ENCODE measurements at places on chromosomes 5 and 9.

GRCh38 chr9:72476617-72477437 is 44.6 kb upstream of the TMC1 start:
- H3K36me3 ChIP-seq, result no peaks in the 10 kb centered on the region
- no peaks in the 10 kb centered on the region for H3K27me3 ChIP-seq
- no peak for DNase-seq
- H3K4me1 ChIP-seq, result no peaks in the 10 kb centered on the region
- no peak overlapping the region for H3K27ac ChIP-seq
- no peak overlapping the region for H3K4me3 ChIP-seq

GRCh38 chr9:16869131-16869881 is 1.2 kb downstream of the BNC2 start:
- H3K4me1 ChIP-seq, result peaks cover 7% of the 10 kb centered on the region
- no peak for DNase-seq
- no peak overlapping the region for H3K4me3 ChIP-seq
- H3K36me3 ChIP-seq, result no peaks in the 10 kb centered on the region
- H3K27me3 ChIP-seq, result peaks cover 16% of the 10 kb centered on the region

DNA sequence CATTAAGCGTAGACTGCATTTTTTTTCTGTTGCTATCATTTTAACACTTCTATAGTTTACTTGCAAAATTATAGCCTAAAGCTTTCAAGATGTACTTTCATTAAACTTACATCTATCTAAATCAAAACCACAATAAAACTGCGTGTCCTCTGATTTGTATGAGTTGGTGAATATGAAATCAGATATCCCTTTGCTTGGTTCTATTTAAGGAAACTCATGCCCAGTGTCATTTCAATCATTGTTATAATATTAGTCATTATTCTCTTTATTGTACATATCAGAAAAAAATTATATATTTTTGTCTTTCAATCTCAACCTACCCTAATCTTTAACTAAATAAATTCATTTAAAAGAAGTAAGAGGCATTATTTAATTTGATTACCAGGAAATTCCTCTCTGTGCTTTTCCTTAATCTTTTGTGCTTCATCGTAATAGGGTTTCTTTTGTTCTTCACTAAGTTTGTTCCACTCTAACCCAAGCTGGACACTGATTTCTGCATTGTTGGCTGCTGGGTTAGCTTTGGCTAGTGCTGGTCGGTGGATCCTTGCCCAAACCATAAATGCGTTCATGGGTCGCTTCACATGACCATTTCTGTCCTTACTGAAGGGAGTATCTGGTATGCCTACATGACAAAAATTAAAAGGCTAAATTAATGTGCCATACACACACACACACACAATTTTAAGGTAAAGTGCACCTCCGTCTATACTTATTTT is 3.8 kb downstream of the SOX30 start:
- H3K27ac ChIP-seq, result no peak overlapping the region
- no peaks in the 10 kb centered on the region for H3K36me3 ChIP-seq
- DNase-seq, result no peak
- H3K27me3 ChIP-seq, result no peaks in the 10 kb centered on the region
- no peak overlapping the region for H3K4me3 ChIP-seq

GRCh38 chr5:83817591-83817990 is 96.9 kb upstream of the HAPLN1 start:
- H3K36me3 ChIP-seq, result no peaks in the 10 kb centered on the region
- no peak for DNase-seq
- no peak overlapping the region for H3K4me3 ChIP-seq
- H3K27me3 ChIP-seq, result no peaks in the 10 kb centered on the region
- no peak overlapping the region for H3K27ac ChIP-seq

- DNase-seq, result no peak
- no peak overlapping the region for H3K4me3 ChIP-seq
- no peaks in the 10 kb centered on the region for H3K36me3 ChIP-seq
- H3K4me1 ChIP-seq, result no peaks in the 10 kb centered on the region
- no peak overlapping the region for H3K27ac ChIP-seq
Measured at GRCh38 chr9:136275655-136276429, 28.1 kb downstream of the CCDC187 start.

- H3K27me3 ChIP-seq, result no peaks in the 10 kb centered on the region
- H3K4me3 ChIP-seq, result no peak overlapping the region
- no peak for DNase-seq
- H3K36me3 ChIP-seq, result no peaks in the 10 kb centered on the region
Measured at GRCh38 chr5:56561-57290, 35.2 kb upstream of the PLEKHG4B start.

DNA sequence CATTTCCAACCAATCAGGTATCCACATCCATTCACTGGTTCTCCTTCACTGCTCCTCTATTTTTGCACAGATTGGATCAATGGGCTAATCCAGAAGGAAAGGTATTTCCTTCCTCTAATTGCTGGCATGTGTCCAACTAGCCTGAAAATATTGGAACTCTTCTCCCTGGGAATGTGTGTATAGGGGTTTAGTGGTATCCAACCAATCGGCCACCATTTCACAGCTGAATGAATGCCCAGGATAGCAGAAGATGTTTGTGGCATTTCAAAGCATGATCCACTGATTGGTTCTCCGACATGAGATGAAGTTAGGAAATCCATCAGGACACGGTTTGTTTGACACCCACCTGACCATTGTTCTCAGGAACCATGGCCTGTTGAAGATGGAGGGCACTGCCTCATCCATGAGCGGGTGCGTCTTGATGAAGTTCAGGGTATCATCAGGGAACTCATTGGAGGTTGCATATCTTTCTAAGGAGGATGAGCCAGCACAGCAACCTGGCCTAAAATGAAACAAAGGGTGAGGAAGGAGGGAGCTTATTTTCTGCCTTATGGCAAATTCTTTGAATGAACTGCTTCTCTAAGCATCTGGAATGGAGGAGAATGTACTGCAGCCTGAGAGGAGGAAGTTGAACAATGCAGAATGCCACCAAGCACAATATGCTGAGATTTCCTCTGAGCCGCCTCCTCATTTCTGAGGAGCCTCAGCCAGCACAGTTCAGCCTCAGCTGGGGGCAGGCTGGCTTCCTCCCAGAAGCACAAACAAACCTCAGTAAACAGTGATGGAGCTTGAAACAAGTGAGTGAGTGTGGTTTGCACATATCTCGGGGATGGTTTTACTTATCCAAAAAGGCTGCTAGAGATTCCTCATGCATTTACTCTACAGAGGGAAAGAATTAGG is 94.6 kb downstream of the SEMA6A start:
- H3K27ac ChIP-seq, result no peak overlapping the region
- DNase-seq, result no peak
- no peaks in the 10 kb centered on the region for H3K4me1 ChIP-seq
- H3K4me3 ChIP-seq, result no peak overlapping the region
- H3K27me3 ChIP-seq, result no peaks in the 10 kb centered on the region

DNA sequence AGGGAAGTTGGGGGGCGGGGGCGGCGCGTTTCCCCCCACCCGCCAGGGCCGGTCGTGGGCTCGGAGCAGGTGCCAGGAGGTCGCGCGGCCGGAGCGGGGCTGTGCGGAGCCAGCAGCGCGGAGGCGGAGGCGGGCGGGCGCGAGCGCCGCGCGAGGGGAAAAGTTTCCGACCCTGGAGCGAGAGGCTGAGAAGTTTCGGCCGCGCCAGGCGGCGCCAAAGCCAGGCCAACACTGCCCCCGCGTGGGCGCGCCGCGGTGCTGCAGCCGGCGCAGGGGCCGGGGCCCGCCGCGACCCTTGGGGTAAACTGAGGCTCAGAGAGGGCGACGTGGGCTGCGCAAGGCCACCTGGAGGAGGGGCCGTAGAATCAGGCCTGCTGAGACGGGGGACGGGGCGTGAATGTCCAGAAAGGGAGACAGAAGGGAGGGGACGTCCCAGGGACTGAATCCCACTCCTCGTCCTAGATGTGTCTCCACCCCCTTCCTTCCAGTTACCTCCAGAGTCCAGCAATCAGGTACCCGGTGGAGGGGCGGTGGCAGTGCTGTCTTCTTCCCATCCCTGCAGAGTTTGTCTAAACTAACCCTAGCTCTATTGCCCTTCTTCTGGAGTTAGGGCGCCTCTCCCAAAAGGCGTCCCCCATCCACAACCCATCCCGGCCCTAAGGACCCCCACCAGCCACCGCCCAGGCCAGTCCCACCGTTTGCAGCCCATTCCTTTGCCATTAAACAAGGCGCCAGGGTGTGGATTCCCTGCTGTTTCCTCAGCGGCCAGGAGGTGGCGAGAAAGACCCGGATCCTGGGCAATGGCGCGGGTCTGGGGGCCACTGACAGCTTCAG is 10.2 kb downstream of the C9orf50 start:
- H3K36me3 ChIP-seq, result no peaks in the 10 kb centered on the region
- H3K4me3 ChIP-seq, result peak overlapping the region; percentile 86
- peaks cover 19% of the 10 kb centered on the region for H3K4me1 ChIP-seq
- peak; percentile 81 for DNase-seq
- H3K27me3 ChIP-seq, result no peaks in the 10 kb centered on the region

DNA sequence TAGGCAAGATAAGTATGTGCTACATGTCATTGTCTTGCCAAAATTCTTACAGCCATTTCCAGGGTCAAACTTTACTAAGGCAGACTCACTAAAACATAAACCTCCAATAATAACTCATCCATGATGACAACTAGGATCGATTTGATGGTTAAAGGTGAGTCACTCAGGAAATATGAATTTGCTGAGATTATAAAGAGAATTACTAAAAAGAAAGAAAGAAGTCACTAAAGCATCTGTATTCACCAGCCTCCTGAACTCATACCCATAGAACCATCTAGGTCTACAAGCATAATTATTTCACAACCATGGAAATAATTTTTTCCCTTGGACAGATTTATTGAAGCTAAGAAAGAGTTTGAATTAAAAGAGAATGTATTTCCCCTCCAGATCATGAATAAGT is 258.6 kb downstream of the TLE1 start:
- no peak for DNase-seq
- no peaks in the 10 kb centered on the region for H3K4me1 ChIP-seq
- H3K27me3 ChIP-seq, result no peaks in the 10 kb centered on the region
- H3K4me3 ChIP-seq, result no peak overlapping the region

DNA sequence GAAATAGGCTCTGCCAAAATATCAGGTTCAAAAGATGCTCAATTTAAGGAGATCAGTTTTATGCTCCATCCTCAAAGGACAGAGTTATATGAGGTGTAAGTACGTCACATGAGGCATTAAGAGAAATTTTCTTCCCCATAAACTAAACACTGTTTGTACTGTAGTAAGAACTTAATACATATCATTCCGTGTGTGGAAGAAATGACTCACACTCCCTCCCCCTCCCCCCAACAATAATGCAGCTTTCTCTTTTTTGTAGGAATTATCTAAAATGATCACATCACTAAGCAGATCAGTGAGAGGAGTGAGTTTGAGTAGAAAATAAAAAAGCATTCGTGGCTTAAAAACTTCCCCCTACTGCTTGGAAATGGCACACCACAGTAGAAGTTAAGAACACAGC is 2.2 kb downstream of the CDH12 start:
- H3K36me3 ChIP-seq, result no peaks in the 10 kb centered on the region
- DNase-seq, result no peak
- H3K4me1 ChIP-seq, result peaks cover 10% of the 10 kb centered on the region
- H3K4me3 ChIP-seq, result no peak overlapping the region
- no peaks in the 10 kb centered on the region for H3K27me3 ChIP-seq
- no peak overlapping the region for H3K27ac ChIP-seq

GRCh38 chr5:32421075-32421474 is 23.5 kb downstream of the ZFR start:
- H3K4me1 ChIP-seq, result peaks cover 3% of the 10 kb centered on the region
- no peak overlapping the region for H3K4me3 ChIP-seq
- H3K36me3 ChIP-seq, result peaks cover 2% of the 10 kb centered on the region
- no peak overlapping the region for H3K27ac ChIP-seq
- DNase-seq, result no peak

DNA sequence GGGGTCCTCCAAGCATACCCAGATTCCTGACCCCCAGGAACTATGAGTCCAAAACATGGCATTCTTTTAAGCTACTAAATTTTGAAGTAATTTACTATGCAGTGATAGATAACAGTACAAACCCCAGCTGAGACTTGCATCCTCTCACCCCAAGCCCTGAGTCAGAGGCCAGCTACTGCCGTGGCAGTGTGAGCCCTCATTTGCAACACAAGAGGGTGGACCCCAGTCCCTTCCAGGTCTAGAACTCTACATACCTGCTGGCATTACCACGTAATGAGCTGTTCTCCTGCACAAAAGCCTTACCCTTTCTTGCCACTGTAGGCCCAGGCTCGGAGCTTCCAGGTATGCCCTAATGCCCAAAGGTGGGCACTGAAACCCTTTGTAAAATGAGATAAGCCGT is 108.6 kb upstream of the ERCC6L2 start:
- H3K36me3 ChIP-seq, result no peaks in the 10 kb centered on the region
- no peaks in the 10 kb centered on the region for H3K4me1 ChIP-seq
- DNase-seq, result no peak
- no peak overlapping the region for H3K27ac ChIP-seq

DNA sequence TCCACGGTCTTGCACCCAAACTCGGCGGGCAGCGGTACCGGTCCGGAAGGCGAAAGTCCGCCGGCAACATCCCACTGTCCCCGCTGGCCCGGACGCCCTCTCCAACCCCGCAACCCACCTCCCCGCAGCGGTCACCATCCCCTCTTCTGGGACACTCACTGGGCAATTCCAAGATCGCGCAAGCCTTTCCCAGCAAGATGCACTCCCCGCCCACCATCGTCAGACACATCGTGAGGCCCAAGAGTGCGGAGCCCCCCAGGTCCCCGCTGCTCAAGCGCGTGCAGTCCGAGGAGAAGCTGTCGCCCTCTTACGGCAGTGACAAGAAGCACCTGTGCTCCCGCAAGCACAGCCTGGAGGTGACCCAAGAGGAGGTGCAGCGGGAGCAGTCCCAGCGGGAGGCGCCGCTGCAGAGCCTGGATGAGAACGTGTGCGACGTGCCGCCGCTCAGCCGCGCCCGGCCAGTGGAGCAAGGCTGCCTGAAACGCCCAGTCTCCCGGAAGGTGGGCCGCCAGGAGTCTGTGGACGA is 33.3 kb downstream of the CD180 start:
- H3K4me1 ChIP-seq, result peaks cover 26% of the 10 kb centered on the region
- no peak overlapping the region for H3K27ac ChIP-seq
- no peaks in the 10 kb centered on the region for H3K27me3 ChIP-seq
- H3K36me3 ChIP-seq, result peaks cover 21% of the 10 kb centered on the region

DNA sequence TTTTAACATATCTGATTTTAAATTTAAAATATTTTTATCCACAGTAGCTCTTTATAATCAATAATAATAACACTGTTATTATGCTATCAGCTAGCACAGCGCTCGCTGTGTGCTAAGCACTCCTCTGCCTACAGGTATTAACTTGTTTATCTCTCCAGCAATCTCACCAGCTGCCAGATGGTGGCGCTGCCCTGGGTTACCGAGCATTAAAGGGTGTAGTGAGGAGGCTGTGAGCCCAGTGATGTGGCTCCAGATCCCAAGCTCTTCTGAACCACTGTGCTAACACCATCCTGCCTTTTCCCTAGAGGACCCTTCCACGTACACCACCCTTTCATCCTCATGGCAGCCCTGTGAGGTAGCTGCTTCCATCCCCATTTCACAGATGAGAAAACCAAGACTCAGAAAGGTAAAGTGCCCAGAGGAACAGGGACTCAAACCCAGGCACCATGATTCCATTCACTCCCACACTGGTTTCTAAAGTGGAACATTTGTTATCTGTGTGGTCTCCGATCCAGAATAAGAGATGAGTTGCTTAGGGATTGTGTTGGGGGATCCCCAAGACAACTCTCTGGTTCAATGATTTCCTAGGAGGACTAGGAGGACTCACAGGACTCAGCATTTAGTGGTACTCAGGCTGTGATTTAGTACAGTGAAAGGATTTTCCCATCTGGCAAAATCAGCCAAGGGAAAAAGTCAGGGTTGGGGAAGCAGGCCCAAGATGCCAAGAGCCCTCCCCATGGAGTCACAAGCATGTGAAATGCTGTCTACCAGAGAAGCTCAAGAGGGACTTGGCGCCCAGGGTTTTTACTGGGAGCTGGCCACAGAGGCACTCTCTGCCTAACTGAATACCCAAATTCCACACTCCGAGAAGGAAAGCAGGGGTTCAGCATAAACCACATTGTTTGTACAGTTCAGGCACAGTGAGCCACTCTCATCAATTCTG is 7.0 kb downstream of the IGFBPL1 start:
- H3K4me3 ChIP-seq, result no peak overlapping the region
- no peak for DNase-seq
- H3K27ac ChIP-seq, result no peak overlapping the region
- no peaks in the 10 kb centered on the region for H3K36me3 ChIP-seq
- no peaks in the 10 kb centered on the region for H3K4me1 ChIP-seq

All from B cell (primary cell).